ENCODE measurements at places on chromosomes 12 and 14. TPM values are rescaled to one million over a fixed set of nuclear protein-coding genes. Genes with fewer than 3 reads are reported as not detected.

Gene TAS2R14
- total RNA-seq = 2.7 TPM

Gene ESPL1
- total RNA-seq = 5.9 TPM

Gene SLC2A13
- 5.7 TPM for total RNA-seq

Gene SAMD15
- 0.94 TPM for total RNA-seq

Gene KRT83
- not detected for total RNA-seq

Gene NKX2-1
- not detected for total RNA-seq

Gene PRR4
- total RNA-seq = 0.18 TPM

Gene PRIMA1
- not detected for total RNA-seq

Gene EIF2S3B
- total RNA-seq = 0.99 TPM

Gene PTHLH
- 2.0 TPM for total RNA-seq

Gene P2RX4
- 20.8 TPM for total RNA-seq

Gene TAS2R13
- total RNA-seq = 1.8 TPM

Gene OTOGL
- total RNA-seq = 1.4 TPM

Gene OLR1
- not detected for total RNA-seq

Gene TAS2R42
- total RNA-seq = not detected

Gene NAV3
- 25.7 TPM for total RNA-seq

Gene SLCO1B1
- not detected for total RNA-seq

Gene OASL
- total RNA-seq = 0.36 TPM

Gene BCL2L14
- not detected for total RNA-seq

Gene SERPINA12
- not detected for total RNA-seq

Gene CISTR
- total RNA-seq = not detected

Gene CMKLR1
- 0.28 TPM for total RNA-seq

Gene FGF23
- not detected for total RNA-seq

Gene TOMM20L
- not detected for total RNA-seq

Gene RNASE1
- 82.6 TPM for total RNA-seq
